ENCODE measurements at places on chromosomes 1 and 21. TPM values are rescaled to one million over a fixed set of nuclear protein-coding genes. Genes with fewer than 3 reads are reported as not detected.

DENND2D gene
- 134 TPM for total RNA-seq

PAX7 gene
- total RNA-seq, result not detected

DNA sequence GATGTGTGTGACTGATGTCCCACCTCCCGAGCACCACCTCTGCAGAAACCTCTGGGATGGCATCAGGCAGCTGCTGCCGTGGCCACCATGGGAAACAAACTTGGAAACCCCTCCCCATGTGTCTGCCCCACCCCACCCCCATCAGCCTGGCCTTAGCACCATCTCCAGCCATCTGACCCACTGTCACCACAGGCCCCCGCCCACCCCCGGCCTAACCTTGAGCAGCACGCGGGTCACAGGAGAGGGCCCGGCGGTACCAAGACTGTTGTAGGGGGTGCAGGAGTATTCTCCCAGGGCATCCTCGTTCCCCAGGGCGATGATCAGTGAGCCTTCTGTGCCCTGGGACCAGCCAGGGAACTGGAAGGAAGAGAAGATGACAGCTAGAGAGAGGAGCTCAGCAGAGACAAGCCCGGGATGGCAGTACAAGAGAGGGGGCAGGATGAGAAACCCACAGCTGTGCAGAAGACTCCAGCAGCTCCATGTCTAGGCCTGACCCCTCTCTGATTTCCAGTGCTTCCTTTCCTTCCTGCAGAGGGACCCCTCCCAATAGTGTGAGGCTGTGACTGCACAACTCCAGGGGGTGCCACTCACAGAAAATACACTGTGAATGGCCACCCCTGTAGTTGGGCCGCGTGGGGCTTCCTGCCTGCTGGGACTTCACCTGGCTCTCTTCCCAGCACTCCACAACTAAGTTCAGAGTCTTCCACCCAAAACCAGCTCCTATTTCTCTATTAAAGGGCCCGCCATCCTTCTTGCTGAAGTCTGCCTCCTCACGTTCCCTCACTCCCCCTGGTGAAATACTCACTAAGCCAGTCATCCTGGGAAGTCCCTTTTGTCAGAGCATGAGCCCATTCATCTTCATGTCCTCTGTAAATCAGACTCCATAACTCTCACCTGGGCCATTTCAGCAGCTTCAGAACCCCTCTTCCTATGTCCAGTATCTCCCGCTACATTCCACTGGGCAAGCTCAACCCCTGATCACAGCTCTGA is 7.3 kb upstream of the TAGLN2 start:
- DNase-seq, result no peak

DNA sequence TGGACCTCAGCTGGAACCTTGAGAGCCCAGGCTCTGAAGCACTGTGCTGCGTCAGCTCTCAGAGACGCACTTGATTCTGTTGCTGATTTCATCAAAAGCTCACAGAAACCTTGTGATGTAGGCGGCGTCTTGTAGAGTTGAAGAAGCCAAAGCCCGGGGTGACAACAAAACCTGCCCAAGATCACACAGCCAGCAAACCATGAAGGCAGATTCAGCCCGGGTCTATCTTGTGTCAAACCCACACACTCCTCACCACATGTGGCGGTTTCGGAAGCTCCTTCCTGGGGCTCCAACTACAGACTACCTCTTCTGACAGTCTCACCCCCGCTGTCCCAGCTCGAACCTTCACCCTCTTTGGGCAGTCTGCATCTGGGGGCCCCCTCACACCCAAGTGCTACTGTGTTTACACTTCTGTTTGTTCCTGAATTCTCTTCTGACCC is 50.4 kb downstream of the TENT5C start:
- no peak for DNase-seq

DNA sequence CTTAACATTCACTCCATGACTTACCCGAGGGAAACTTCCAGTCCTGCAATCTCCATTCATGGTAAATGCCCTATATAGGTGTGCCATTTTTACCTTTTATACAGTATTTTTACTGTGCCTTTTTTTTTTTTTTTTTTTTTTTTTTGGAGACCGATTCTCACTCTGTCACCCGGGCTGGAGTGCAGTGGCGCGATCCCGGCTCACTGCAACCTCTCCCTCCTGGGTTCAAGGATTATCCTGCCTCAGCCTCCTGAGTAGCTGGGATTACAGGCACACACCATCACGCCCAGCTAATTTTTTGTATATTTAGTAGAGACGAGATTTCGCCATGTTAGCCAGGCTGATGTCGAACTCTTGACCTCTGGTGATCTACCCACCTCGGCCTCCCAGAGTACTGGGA is 124.4 kb upstream of the PLPPR4 start:
- DNase-seq, result no peak

GRCh38 chr21:31426235-31426797 is 82.3 kb upstream of the TIAM1 start:
- DNase-seq, result no peak

- no peak for DNase-seq
Measured at GRCh38 chr21:25572861-25573310, 34.4 kb downstream of the MRPL39 start.

- no peak for DNase-seq
Measured at GRCh38 chr21:15932726-15933125, 202.9 kb downstream of the USP25 start.

DNA sequence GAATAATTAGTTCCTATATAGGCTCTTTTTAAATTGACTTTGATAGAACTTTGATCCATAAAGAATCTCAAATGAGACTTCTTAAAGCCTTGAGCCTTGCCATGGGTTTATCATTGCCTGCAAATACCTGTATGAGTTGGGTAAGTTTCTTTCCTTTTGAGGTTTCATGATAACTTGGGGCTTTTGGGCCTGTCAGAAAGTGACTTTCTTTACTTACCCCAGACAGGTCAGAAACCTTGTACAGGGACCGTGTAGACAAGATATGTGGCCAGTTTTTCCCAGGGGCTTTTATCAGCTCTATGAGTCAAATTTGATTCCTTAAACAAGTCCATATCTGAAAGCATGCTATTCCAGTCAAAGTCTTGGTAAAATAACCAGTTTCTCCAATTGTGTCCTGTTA is 17.3 kb downstream of the KCTD3 start:
- no peak for DNase-seq

GRCh38 chr1:109803901-109804331 is 40.2 kb upstream of the EPS8L3 start:
- no peak for DNase-seq

- no peak for DNase-seq
Measured at GRCh38 chr1:208479435-208479834, 235.3 kb upstream of the PLXNA2 start.

DNA sequence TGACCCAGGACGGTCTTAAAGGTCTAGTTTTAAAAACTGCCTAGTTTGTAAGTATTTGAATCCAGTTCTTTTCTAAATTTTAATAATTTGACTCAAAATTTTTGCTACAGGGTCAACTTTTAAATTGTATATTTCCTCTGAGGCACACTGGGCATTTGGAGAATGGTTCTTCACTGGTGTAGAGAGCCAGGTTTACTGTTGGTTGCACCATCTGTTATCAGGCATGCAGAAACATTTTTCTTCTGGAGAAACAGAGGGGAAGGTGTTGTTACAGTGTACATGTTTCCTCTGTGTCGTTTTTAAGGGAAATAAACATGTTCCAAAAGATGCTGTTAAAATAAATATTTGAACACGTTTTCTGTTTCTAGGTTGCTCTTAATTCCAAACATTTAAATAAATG is 39.0 kb upstream of the RWDD3 start:
- no peak for DNase-seq

DNA sequence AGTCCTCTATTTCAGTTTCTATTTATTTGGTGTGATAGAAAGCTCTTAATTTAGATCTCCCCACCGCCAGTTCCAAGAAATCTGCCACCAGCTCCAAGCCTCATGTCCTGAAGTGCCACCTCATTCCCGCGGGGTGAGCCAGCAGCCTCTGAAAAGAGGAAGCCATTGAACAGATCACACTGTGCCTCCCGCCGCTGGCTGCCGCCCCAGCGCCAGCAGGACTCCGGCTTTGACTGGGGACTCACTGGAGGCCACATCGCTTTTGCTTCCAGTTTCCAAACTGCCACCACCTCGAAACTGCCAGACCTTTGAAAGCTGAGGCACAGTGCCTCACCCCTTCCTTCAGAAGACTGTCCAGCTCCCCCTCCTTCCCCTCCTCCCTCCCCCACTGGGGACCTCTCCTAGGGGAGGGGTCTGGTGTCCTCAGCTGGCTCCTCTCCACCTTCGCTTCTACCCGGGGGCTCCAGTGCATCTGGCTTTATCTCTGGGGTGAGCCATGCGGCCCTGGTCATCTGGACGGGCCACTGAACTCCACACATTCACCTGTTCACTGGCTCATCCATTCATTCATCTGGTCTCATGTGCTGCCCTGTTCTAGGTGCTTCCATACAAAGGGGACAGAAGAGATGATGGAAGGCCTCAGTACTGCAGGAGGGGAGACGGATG is 58.9 kb downstream of the VPS26C start:
- DNase-seq, result peak; percentile 60

DNA sequence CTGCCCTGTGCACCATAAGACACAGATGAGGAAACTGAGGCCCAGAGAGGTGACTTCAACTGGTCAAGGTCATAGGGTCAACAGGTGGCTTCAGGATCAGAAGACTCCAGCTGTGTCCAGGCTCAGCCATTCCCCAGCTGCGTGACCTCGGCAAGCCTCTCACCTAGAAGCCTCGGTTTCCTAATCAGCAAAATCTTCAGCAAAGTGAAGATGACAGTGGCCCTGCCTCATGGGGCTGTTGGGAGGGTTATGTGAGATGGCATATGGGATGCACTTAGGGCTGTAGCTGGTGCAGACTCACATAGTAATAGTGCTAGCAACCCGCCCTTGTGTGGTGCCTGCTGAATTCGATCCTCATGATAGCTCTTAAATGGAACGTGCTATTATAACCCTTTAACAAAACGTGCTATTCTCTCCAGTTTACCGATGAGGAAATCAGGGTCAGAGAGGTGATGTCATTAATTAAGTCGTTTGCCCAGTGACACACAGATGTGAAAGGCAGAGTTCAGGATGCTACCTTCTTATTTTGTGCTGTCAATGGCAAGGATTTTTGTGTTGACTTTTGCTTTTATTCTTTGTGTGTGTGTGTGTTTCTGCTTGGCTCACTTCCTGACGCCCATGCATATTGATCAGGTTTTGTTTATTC is 472.9 kb downstream of the MATN1 start:
- no peak for DNase-seq
